Iris pigment epithelial cell (primary cell): ENCODE measurements at places on chromosomes 6 and 20.

- DNase-seq, result no peak
Observed at GRCh38 chr6:101401792-101402621, 8.5 kb downstream of the GRIK2 start.

DNA sequence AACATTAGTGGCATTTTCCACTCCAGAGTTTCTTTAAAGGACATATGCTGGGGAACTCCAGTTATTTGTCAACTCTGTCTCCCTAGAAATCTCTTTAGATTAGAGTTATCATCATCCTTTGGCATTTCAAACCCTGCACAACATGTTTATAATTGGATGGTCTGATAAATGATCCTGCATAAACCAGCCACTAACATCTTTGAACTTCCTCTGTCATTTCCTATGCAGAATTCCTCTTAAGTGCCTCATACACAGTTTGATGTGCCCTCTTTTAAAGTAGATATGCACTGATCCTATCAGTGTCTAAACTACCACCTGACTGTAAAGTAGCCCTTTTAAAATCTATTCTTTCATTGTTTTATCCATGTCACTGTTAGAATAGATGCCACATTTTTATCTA is 306.3 kb upstream of the IRAK1BP1 start:
- DNase-seq, result peak; percentile 58

DNA sequence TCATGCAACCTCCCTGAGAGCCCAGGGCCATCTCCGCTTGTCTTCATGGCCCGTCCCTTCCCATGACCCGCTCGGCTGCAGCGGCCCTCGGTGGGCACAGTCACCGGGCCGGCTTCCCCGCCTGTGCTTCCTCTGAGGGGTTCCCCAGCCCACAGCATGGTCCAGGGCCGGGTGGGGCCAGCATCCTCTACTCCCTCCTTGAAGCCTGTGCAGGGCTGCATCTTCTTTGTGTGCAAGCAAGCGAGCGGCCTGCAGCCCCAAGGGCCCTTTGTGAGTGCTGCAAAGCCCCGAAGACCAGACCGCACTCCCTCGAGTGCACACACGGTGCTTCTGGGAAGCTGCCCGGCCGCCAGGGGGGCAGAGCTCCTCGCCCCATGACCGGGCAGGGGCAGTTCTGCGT is 265.8 kb downstream of the TAF4 start:
- no peak for DNase-seq

GRCh38 chr20:59047938-59048680 is 5.5 kb upstream of the PRELID3B start:
- DNase-seq, result peak; percentile 50

GRCh38 chr20:23143986-23144690 is 58.0 kb upstream of the CD93 start:
- no peak for DNase-seq

DNA sequence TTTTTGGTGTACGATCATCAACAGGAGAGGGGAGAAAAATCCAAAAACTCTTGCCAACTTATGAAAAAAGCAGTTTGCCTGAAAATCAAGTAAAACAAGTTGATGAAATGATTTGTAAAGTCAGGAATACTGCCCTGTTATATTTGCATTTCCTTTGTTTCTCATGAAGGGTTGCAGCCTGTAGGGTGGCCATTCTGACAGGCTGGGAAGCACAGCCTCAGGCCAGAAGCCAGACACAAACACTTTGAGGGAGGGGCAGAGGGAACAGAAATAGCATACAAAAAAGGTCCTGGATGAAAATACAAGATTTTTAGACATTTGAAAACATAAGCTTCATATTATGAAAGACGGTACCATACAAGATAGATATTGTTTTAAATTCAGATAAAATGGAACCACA is 109.8 kb downstream of the DTNBP1 start:
- DNase-seq, result no peak

- DNase-seq, result no peak
Observed at GRCh38 chr20:59258221-59258621, 42.2 kb upstream of the EDN3 start.

DNA sequence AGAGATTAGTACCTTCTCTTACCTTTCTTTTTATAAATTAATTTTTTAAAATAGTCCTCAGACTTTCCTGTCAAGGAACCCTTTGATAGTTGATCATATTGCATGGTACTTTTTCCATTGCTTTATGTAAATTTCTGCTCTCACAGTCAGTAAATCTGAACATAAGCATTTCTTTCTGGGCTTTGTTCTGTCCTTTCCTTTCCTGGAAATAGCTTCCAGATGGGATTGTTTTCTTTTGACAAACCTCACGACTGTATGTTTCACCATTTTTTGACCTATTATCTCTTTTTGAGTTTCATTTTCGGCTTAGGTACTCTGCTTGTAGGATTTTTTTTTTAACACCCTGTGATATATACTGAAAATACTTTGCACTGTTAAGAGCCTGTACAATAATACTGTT is 32.6 kb downstream of the UTRN start:
- peak; percentile 37 for DNase-seq

GRCh38 chr6:168041928-168042327 is 37.1 kb downstream of the FRMD1 start:
- no peak for DNase-seq

DNA sequence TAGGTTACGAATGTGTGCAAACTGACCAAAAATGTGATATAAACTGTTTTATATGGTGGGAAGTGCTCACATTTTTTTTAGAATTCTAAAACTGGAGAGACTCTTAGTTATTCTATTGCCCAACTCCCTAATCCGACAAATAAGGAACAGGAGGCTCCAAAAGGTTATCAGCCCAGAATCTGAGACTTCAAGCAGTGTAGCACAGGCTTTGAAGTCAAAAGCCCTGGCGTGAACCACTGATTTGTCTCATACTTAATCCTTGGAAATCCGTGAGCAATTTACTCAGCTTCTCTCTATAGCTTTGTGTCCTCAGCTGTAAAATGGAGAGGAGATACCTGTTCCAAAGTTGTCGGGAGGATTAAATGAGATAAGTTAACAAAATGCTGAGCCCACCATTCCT is 368.8 kb upstream of the SASH1 start:
- DNase-seq, result peak; percentile 28

DNA sequence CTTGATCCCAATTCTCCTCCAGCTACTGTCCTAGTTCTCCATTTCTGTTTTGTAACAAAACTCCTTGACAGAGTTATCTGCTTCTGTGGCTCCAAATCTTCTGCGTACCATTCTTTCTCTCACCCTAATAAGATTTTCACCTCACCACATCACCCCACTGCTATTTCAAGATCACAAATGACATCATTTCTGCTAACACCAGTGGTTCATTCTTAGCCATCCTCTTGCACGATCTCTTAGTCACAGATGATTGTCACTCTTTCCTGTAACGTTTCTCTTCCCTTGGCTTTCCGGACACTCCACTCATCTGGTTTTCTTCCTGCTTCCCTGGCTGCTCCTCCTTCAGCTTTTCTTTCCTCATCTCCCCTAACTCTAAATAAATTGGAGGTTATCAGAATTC is 56.8 kb upstream of the FABP7 start:
- DNase-seq, result peak; percentile 34

DNA sequence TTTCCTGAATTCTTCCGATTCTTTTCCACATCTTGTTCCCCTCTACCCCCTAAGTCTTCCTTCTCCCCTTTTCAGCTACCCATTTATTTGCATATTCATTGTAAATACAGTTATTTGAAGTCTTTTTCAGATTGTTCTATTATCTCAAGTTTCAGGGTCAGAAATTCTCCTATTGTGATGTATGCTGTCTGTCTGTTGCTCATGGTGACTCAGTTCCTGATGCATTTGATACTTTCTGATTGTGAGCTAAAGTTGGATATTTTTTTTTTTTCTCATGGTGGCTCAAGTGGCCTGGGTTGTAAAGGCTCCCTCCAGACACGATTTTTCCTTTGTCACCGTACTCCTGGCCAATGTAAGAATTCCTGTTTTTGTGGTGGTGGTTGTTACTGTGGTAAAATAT is 4.9 kb upstream of the PI16 start:
- DNase-seq, result peak; percentile 86

DNA sequence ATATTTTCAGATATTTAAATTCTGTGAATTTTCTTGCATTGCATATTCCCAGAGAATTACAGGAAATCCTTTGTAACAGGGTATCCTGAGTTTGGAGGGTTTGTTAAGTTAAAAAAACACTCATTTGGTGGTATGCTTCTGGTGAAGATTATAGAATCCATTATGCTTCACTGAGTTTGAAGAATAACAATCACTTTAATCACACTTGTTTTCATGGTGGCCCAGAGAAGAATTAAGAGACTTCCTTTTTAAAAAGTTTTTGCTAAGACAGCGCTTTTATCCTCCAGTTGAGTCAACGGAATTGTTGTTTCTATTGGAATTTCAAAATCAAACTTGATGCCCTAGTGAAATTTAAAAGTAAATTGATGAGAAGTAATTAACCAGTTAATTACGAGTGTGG is 17.4 kb downstream of the PLEKHG1 start:
- DNase-seq, result no peak

- no peak for DNase-seq
Observed at GRCh38 chr20:17385798-17386197, 145.4 kb downstream of the BFSP1 start.

DNA sequence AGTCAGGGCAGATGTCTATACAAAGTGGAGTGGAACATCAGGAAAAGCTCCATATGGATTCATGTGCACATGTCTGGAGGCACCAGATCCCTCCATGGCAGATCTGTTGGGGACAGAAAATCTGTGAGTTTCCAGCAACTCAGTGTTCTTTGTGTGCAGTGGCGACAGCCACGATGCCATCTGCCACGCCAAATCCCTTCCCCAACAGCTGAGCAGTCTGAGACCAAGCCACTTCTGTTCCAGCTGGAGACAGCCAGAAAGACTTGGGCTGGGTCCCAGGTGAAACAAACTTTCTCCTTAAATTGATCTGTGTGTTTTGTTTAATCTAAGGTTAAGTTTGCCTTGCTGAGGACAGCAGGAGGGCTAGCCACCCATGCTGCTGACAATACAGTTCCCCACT is 22.9 kb downstream of the FKBP1A start:
- no peak for DNase-seq

DNA sequence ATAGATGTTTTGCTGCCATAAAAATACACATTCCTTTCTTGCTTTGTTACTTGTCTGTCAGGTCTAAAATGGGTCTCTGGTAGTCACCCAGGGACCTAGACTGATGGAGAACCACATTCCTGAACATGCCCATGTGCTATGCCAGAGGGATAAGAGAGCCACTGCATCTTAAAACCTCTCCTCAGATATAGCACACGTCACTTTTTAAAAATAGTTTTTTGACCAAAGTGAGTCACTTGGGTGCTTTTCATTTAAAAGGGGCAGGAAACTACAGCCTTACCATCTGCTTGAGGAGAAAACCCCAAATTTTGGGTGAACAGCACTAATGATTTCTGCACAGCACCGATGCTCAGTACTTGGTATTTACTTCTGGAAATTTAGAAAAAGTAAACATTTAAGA is 197.8 kb downstream of the OGFRL1 start:
- no peak for DNase-seq

DNA sequence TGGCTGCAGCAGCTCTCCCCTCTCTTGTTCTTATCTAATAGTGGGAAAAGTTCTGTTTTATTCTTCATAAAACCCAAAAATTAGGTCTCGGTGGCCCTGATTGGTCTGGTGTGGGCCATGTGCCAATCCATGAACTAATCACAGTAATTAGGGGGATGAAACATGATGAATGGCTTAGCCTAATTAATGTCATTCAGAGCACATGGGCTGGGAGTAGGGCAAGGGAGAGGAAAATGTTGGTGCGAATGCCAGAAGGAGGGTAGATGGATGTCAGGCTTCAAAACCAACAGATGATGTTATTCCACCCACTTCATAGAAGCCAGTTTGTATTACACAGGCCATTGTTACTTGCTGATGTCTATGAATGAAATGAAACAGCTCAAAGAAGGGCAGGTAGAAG is 46.5 kb downstream of the PLEKHG1 start:
- no peak for DNase-seq

DNA sequence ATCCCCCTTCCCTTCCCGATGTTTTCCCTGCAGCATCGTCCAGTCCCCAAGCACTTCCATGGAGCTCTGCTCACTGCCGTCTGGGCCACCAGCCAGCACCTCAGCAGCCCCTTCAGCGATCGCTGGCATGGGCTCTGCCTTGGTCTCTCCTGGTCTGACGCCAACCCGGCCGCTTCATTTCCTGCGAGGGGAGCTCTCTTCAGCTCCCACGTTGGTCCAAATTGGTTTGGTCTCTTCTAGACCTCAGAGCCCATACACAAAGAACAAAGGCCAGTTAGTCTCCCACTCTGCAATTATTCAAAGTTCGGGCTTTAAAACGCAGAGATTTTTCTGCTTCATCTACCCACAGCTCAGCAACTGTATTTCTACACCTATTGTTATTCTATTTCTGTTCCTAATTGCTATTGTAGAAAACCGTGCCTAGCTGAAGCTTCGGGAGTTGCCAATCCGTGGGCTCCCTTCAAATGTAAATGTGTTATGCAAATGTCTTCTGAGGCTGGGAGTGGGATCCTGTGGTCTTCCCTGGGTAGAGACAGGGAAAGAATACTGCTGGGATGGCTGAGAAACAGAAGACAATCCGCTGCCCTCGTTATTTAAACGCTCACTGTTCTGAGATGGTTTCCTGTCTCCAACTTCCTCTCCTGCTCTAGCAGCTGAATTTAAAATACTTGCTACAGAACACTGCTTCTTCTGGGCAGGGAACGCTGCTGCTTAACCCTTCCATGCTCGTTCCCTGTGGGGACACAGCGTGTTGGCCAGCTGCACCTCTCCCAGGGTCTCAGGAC is 154.2 kb upstream of the QKI start:
- peak; percentile 6 for DNase-seq

DNA sequence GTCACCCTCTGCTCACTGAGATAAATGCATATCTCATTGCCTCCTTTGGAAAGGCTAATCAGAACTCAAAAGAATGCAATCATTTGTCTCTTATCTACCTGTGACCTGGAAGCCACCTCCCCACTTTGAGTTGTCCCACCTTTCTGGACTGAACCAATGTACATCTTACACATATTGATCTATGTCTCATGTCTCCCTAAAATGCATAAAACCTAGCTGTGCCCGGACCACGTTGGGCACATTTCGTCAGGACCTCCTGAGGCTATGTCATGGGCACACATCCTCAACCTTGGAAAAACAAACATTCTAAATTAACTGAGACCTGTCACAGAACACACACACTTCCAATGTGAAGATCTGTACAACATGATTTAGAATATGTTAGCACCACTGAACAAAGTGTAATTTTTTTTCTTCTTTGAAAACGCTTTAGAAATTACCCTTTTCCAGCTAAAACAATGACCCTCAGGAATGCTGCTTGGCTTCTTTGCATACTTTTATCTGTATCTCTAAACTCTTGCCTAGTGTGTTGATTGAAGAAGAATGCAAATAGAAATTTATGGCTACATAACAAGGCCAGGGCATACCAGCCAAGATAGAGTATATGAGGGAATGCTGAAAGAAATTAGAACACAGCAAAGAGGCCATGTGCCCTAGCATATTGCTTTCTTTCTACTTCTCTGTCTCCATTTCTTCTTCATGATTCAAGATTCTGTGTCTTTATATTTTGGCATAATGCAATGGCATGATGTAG is 84.6 kb upstream of the DST start:
- DNase-seq, result peak; percentile 64

DNA sequence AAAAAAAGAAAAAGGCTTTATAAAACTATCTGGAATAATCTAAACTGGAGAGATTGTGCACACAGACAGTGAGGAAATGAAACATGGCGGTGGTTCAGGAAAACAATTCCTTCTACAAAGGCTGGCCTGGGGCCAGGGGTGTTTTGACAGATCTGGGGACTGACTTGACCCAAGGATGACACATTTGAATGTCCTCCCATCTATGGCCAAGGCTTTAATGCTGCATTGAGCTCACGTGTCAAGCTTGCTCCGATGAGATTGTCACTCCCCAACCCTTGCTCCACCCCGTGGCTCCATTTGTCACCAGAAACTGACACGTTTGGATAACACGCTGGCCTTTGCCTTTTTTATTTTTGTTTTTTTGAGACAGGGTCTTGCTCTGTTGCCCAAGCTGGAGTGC is 156.1 kb downstream of the ZFP64 start:
- DNase-seq, result no peak
